ENCODE measurements at places on chromosomes 16 and 17.
A peak's percentile ranks its signal among the peaks of the same experiment; 100 is the strongest.

DNA sequence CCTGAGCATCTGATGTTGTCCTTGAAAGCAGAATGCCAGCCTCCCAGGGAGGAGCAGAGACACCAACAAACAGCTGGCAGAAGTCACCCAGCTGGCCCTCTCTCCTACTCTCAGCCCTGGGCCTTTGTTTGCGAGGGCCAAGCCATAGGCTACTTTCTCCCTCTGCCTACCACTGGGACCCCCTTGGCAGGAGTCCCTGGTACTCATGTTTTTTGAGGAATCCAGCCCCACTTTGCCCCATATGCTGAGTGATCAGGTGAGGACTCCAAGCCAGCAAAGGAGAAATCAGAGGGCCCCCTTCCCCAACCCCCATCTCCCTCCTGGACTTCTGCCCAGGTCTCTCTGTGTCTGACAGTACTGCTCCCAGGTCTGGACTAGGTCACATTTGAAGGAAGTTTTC lies 121.9 kb downstream of the USP31 start:
- DNase-seq: no peak

DNA sequence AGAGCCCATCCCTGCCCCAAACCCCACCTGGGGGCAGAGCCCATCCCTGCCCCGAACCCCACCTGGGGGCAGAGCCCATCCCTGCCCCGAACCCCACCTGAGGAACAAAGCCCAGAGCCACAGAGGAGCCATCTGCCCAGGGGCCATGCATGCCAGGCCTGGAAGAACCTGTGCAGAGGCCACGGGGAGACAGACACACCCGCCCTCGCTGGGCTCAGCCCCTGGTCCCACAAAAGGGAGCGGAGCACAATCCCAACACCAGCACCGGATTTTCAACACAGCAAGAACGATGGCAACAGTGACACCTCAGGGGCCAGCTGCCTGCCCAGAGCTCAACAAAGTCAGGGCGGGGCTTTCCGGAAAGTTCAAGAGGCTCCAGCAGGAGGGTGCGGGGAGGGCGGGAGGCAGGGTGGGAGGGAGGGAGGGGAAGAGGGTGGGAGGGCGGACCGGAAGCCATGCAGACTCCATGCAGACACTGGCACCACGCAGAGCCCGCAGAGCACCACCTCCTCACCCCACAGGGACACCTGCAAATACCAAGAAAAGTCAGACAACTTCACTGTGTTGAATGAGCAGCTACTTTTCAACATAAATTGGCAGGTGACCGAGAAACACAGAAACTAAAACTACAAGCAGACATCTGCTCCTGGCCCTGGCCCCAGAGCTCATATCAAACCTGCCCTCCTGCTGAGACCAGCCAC lies 27.9 kb upstream of the C16orf95 start:
- peak; percentile 33 for DNase-seq

DNA sequence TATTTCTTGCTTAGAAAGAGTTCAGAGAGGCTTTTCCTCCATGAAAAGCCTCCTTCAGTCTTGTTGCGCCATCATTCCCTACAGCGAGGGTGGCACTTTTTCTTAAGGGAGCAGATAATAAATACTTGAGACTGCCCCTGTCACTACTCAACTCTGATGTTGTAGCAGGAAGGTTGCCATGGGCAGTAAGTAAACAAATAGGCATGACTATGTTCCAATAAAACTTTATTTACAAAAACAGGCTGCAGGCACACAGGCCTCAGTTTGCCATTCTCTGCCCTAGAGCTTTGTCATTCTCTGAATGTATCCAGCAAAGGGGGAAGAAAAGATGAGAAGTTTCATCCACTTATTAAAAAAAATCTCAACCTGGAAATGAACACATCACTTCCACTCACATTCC lies 60.4 kb downstream of the MYOCD start:
- no peak for DNase-seq

DNA sequence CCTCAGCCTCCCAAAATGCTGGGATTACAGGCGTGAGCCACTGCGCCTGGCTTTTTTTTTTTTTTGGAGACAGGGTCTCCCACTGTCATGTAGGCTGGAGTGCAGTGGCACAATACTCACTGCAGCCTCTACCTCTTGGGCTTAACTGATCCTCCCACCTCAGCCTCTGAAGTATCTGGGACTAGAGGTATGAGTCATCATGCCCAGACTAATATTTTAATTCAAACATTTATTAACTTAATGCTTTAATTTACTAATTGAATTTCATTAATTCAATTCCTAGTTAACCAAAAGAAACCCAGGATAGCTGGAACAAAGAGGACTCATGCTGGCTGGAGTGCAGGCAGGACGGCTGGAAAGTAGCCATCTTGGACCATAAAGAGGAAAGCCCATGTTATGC lies 14.0 kb upstream of the KPNB1 start:
- no peak for DNase-seq

DNA sequence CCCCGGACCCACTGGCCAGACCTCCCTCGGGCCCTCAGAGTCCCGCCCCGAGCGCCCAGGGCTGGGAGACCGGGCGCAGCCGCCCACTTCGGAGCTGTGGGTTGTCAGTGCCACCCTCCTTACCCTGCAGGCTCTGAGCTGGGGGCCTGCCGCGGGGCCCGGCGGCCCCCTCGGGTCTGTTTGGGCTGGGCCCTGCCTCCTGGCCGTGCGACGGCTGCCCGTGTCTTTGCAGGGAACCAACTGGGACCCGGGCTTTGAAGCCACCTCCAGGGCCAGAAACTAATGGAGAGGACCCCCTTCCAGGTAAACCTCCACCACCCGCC lies 443 bp downstream of the TEDC2 start:
- DNase-seq: no peak

DNA sequence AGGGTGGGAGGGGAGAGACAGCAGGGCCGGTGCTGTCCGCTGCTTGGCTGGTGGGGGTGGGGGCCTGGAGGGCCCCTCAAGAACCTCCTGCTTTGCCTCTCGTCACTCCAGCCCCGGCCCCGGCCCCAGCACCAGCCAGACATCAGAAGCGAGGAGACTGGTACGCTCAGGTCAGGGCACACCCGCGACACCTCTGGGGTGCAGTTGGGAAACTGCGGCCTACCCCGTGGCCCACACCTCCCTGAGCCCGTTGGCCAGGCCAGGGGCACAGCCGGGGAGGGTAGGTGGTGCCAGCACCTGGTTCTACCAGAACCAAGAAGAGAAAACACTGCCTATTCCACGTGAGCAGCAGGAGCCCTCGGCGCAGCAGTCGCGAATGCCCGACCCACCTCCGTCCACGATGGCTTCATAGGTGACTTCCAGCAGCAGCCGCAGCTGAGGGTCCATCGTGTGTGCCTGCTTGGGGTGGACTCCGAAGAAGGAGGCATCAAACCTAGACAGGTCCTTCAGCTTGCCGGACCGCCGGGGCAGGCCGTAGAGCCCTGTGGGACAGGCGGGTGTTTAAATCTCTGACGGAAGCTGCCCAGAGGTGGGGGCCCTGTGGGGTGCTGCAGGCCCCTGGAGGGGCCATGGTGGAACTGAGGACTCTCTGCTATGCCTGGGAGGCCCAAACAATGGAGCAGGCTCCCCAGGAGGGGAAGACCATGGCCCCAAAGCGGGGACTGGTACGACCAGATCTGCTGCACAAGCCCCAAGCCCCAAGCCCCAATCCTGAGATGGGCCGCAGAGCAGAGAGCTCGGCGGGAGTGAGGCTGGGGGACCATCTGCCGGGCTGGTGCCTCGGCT lies 2.9 kb downstream of the FASN start:
- no peak for DNase-seq

- no peak for DNase-seq
Observed at GRCh38 chr16:68700831-68701230, 36.3 kb upstream of the CDH1 start.

DNA sequence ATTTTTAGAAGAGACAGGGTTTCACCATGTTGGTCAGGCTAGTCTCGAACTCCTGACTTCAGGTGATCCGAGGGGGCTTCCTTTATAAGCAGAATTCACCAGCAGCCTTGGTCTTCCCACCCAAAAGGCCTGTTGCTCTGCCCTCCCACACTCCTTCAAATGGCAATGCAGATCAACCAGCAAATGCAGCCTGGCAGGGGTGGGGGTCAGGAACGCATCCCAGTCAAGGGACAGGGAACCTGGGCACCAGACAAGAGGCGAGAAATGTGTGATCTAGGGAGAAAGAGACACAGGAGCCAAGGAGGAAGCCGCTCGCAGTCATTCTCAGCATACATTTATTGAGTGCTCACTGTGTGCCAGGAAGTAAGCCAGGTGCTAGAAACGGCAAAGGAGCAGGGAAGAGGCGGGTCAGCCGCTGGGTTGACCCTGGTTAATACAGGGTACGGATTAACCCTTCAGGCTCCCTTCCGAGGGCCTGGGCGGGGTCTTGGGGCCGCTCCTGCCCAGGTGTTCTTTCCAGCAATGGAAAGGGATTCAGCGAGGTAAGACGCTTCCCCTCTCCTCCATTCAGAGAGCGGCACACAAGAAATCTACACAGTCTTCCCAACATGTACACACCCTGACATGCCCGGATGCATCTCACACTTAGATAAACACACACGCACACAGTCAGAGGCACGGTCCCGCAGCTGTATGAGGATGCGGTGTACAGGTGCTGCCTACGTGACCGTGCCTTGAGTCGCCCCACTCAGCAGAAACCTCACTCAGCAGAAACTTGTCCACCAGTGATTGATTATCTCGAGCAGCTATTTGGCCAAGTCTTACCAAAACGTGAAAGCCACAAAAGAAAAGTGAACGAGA lies 6.6 kb upstream of the PITPNA start:
- no peak for DNase-seq

DNA sequence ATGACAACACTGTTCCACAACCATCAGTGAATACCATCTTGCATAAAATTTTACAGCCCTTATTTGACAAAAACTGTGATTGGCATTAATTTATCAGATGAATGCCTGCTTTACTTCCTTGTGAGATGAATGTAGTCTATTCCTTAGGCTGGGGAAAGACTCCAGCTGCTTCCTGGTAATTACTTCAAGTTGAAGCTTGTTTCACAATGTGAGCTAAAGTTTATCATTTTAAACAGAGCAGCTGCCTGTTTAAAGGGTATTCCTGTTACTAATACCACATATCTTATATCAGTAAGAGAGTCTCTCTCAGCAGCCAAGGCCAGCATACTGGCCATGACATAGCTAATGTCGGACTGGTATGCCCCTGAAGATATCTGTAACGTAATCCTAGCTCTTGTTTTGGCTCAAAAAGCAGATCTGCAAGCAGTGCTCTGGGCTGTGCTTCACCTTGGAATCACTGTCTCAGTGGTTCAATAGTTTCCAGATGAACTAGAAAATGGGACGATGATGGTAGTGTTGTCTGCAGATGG lies 13.2 kb upstream of the ARL2BP start:
- no peak for DNase-seq

GRCh38 chr16:71687861-71688260 lies 36.6 kb downstream of the PHLPP2 start:
- no peak for DNase-seq

- DNase-seq: no peak
Observed at GRCh38 chr17:228951-229708, 47.7 kb upstream of the DOC2B start.

DNA sequence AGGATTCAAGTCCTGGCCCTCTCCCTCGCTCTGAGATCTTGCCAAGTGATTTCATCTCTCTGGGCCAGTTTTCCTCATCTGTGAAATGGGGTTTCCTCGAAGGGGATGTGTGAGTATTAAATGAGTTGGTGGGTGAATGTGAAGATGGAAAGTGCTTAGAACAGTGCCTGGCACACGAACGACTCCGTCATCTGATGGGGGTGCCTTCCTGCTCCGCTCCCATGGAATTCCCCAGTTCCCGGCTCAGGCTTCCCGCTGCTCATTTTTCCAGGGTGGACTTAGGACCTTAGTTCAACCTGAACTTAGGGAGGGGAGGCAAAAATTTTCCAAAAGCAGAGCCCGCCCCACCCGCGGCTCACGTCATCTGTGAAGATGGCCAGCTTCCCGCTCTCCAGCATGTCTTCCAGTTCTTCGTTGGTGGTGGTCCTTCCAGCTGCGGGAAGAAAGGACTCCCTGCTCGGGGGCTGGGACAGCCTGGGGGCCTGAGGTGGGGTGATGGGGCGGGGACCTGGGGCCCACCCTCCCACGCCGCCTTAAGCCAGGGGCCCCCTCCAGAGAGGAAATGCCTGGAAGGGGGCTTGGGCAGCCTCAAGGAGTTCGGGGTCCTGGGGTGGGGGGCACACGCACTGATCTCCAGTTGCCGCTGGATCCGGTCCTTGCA lies 11.4 kb downstream of the HSD3B7 start:
- no peak for DNase-seq

DNA sequence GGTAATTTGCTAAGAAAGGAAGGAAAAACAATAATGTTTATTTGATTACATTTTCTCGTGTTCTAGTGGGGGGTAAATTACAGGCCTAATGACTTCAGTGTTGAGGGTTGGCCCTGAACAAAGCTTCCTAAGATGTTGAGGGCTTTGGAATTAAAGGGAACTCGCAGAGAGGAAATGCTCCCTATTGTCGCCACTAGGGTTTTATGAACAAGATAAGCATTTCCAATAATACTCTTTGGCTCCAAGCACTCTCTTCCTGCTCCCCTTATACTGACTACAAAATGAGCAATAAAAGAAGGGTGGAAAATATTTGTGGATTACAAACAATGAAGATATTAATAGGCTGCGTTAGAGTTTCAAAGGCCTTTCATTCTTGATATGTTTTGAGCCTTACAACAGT lies 363.6 kb downstream of the HS3ST3B1 start:
- no peak for DNase-seq

GRCh38 chr16:12771341-12771798 lies 32.3 kb downstream of the CPPED1 start:
- no peak for DNase-seq

DNA sequence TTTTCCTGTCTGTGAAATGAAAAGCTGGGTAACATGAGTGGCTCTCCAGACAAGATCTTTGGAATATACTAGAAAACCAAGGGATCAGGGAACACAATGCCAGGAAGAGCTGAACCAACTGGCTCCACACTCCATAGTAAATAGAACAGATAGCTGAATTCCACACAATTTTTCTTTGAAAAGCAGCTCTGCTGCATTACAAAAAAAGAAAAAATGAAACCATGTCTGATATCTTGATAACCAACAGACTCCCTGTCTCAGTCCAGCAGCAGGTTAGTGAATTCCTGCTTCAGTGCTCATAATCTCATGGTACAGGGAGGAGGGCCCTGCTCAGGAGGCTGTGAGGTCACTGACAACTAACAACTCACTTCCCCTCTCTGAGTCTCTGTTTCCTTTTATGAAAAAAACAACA lies 97.1 kb downstream of the CDH11 start:
- no peak for DNase-seq
